ENCODE measurements at places on chromosomes 1 and 21.

GRCh38 chr21:25658427-25659035 lies 19.5 kb downstream of the JAM2 start:
- DNase-seq, result no peak

GRCh38 chr1:117656202-117656641 lies 50.4 kb downstream of the TENT5C start:
- DNase-seq, result no peak

DNA sequence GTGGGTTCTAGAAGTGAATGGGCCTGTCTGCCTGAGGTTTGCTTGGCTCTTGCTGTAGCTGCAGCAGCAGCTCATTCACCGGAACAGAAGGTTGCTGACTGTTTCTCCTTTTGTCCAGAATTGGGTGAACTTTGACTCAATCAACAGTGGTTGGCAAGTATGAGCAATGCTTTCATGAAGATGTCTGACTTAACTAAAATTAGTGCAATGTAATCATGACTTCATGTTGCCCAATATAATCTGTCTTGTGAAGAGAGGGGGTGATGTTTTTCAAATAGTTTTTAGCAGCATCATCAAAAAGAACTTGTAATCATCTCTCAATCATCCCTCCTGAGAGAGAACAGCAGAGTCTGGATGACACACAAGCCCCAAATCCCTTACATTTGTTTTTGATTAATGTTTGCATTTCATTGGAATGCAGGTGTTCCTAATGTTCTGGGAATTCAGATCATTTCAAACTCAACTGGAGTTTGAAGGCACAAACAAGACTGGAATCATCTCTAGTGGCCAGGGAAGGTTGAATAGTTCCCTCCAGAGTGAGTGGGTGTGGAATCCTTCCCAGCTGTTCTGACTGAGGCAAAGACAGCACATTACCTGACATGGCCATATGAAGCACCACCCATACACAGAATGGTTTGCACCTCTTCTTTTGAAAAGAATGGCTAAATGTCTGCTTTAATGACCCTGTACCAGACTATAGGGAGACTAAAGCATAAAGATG lies 82.9 kb downstream of the HLX start:
- DNase-seq, result no peak

DNA sequence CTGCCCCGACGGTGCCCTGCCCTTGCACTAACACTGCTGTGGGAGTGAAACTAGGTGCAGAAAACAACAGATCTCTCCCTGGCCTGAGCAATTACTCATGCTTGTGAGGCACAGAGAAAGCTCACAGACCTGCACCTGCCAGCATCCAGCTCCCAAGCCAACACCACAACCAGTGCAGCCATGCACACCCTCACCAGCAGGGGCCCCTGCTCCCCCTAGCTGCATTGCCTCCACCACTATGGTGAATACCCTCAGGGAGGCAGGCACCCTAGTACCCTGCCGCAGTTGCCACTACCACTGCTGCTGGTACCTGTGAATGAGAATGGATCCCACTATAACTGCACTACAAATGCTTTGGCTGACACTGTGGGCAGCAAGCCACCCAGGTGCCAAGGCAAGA lies 7.1 kb upstream of the DIRAS3 start:
- DNase-seq, result no peak

- DNase-seq, result no peak
These were observed 2.6 kb downstream of the ALPL start for GRCh38 chr1:21511579-21512522.

- DNase-seq, result no peak
These were observed 486.9 kb upstream of the USP24 start for GRCh38 chr1:55702064-55702463.

DNA sequence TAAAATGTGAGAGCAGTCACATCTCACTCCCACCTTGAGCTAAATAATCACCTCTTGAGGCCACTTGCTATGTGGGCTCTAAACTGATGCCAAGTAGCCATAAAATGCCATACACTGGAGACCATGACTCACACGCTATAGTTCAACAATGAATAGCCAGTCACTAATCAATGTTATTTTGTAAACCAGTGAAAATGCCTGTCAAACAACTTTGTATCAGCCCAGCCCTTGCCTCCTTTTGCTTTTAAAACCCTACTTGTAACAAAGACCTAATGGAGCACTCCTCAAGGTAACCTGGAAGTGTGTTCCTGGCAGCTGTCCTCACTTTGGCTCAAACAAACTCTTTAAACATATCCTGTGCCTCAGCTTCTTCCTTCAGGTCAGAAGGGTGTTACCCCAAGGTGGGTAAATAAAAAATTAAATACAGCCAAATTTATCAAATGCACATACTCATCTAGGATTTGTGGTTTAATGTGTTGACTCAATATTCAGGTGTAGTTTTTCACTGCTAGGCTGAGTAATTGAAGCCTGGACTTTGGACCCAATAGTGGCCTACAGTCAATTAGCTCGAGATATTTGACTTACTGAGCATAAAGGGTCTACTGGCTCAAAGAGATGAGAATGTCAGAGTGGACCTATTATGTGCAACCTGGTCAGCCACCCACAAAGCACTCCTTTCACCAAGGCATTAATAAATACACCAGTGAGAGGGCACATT lies 154.3 kb downstream of the COQ8A start:
- DNase-seq, result no peak

GRCh38 chr1:3504151-3504821 lies 49.8 kb downstream of the ARHGEF16 start:
- no peak for DNase-seq

Data from activated gamma-delta T cell (primary cell).